ENCODE measurements at places on chromosomes 13 and 19. TPM values are rescaled to one million over a fixed set of nuclear protein-coding genes. Genes with fewer than 3 reads are reported as not detected.

- no peak for DNase-seq
These were observed 6.2 kb downstream of the CARD8 start for GRCh38 chr19:48249502-48250014.

GRCh38 chr19:52453324-52454094 is at the start of gene ZNF578:
ZNF578 (plus strand) TSS chr19:52453553; CDS start chr19:52501846, 48,293 bp downstream.
- DNase-seq = no peak

LCP1 gene
- total RNA-seq = 1.1 TPM

- DNase-seq = no peak
These were observed 54.2 kb downstream of the KDM4B start for GRCh38 chr19:5023128-5023571.

GRCh38 chr19:3721131-3721886 is 13.1 kb downstream of the TJP3 start:
- DNase-seq = peak; percentile 98

GRCh38 chr13:27293873-27294515 is 23.4 kb downstream of the RASL11A start:
- DNase-seq = no peak

- DNase-seq = no peak
These were observed 17.3 kb upstream of the AKT2 start for GRCh38 chr19:40302224-40303011.

DNA sequence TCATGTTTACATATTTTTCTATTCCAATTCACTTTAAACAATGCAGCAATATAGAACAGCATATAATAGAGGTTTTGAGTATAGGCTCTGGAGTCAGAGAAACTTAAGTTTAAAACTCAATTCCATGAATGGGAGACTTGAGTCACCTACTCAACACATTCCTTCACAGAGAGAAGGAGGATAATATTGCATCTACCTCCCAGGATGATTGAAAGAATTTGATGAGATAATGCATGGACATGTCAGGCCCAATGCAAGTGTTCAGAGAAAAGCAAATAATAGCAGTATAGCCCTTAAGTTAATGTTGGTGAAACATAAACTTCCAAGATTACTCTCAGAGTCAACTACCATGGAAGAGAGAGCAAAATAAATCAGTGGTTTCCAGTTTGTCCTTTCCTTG is 170.2 kb downstream of the DCLK1 start:
- DNase-seq = no peak

- no peak for DNase-seq
These were observed 4.3 kb upstream of the NAXD start for GRCh38 chr13:110610955-110611595.

DNA sequence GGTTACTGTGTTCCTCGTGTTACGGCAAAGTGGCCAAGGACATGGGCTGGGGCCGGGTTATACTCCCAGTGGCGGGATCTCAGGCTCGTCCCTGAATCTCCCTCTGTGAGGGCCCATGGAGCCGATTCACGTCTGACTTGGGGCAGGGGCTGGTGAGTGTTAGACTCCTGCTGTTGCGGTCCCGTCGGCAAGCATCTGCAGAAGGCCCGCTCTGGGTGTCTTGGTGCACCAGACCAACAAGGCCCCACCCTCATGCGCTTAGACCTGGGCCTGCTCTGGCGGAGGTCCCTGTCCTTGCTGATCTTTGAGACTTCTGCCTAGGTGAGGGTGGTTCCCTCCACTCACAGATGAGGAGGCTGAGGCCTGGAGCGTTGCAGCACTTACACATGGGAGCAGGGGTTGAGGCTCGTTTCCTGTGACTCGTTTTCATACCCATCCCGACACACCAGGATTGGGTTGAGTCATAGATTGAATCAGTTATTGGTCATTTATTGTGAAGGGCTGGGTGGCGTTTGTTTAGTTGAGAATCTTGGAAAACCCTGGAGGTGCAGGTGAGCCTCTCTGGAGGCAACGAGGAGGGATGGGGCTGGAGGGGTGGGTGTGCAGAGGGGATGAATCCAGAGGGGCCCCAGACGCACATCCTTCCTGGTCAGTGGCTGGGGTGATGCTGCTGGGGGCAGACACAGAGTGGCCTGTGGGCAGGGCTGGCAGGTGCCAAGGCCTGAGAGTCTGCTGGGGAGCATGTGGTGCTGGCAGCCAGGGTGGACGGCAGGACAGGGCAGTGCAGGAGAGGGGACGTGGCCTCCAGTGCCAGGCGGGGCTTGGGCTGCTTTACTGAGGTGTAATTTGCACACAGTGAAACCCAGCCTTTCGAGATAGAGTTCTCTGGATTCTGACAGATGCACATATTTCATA is 4.6 kb downstream of the EPN1 start:
- no peak for DNase-seq

DNA sequence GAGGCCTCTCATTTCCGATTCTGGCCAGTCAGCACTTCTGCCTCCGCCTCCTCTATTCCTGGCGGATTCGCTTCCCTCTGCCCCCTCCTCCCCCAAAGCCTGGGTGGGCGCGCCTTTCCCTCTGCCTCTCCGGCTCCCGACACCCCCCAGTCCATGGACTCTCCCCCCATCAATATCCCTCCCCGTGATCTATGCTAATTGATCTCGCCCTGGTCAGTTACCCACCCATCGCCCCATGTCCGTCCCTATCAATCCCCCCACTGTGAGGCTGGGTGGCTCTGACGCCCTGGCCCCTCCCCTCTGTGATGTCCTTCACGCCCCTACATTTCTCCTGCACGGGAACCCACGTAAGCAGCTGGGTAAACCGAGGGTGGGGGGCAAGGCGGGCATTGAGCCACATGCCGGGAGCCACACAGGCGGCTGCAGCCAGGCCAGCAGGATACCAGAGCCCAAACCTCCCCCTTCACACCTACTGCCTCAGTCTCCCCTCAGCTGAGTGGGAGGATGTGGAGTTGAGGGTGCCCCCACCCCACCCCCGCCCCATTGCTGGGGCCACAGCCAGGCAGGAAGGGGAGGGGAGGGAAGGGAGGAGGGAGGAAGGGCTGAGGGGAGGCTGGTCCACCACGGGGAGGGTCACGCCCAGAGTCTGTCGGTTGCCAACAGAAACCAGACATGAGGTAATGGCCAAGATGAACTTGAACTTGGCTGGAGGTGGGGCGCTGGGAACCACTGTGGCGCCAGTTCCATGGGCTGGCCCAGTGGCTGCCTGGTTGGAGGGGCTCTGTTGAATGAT is 21.0 kb downstream of the SMIM24 start:
- peak; percentile 78 for DNase-seq

ZNF235 gene
- total RNA-seq = 5.4 TPM

GRCh38 chr19:15532779-15533521 is 24.6 kb downstream of the CYP4F22 start:
- DNase-seq = no peak

MYBPC2 gene
- 4.9 TPM for total RNA-seq

DNA sequence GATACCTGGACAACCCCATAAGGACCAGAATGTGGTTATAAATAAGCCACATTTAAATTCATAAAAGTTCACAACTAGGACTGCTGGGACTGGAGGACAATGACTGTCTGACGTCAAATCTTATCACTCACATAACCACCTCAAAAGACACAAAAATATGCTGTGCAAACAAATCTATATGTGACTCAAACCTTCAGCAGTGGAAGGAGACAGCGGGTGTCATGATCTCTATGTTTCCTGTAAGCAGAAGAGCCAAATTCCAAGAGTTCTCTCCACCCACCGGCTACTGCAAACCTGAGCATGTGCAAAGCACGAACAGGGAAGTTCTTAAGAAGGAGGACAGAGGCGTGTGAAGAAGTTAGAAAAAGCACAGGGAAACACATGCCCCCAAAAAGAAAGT is 113.2 kb downstream of the MYCBP2 start:
- DNase-seq = no peak

GRCh38 chr13:36297366-36298338 is at the start of gene CCDC169:
CCDC169 (minus strand) TSS chr13:36297814; CDS start chr13:36297719, 95 bp downstream.
- peak; percentile 93 for DNase-seq

- peak; percentile 78 for DNase-seq
These were observed 8.3 kb upstream of the DGKH start for GRCh38 chr13:42039946-42040729.

GRCh38 chr13:44378277-44378676 is 4.7 kb downstream of the SERP2 start:
- DNase-seq = no peak

MAG gene
- not detected for total RNA-seq

GRCh38 chr19:287381-287871 is 3.8 kb downstream of the PLPP2 start:
- DNase-seq = no peak

- DNase-seq = no peak
These were observed 8.2 kb downstream of the PROZ start for GRCh38 chr13:113166681-113167080.

- peak; percentile 67 for DNase-seq
These were observed 5.5 kb upstream of the ADAMTS10 start for GRCh38 chr19:8615813-8616596.

DNA sequence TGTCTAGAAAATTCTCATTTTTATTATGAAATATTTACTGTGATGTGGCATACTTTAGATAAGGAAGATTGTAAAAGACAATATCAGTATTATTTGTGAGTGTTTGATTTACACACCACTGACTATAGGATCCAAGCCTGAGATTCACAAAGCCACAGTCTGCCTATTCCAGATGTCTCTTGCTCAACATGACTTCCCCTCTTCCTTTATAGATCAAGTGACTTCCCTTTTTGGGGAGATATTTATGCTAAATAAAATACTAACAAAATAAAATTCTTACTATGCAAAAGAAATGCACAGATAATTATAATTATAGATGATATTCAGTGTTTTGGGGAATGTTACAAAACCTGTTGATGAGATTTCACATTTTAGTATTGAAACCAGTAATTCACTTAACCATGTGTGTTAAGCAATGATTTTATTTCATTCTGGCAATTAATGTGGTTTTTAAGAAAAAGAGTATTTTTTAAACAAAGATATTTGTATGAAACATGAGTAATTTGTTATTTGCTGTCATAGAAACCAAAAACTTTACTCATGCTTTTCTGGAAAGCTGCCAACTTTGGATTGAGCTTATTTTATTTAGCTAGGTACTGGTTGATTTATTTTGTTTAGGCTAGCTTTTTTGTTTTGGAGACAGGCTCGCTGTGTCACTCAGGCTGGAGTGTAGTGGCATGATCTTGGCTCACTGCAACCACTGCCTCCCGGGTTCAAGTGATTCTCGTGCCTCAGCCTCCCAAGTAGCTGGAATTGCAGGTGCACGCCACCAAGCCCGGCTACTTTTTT is 13.7 kb upstream of the GPR183 start:
- no peak for DNase-seq

DNA sequence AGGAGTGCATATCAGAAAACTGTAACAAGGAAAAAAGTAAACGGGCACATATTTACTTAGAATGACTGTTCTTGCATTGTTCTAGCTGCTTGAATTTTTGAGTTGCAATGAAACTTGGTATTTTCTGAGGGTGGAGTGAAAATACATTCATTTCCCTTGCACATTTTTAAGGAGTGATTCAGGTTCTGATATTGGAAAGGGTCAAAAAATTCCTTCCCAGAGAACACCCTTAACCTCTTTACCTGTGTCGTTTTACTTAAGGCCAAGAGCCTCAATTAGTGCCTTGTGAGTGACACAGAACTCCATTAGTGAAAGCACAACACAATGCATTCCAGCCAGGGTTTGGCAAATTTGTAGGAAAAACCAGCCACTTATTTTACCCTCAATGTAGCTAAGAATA is 2.3 kb downstream of the ITGBL1 start:
- no peak for DNase-seq

GRCh38 chr13:49935171-49936074 is 717 bp downstream of the SPRYD7 start:
- DNase-seq = peak; percentile 66

FPR1 gene
- total RNA-seq = not detected

- DNase-seq = no peak
These were observed 2.4 kb downstream of the FOSB start for GRCh38 chr19:45469945-45470761.

- peak; percentile 22 for DNase-seq
These were observed 174.3 kb downstream of the TSHZ3 start for GRCh38 chr19:31174948-31175347.

DNA sequence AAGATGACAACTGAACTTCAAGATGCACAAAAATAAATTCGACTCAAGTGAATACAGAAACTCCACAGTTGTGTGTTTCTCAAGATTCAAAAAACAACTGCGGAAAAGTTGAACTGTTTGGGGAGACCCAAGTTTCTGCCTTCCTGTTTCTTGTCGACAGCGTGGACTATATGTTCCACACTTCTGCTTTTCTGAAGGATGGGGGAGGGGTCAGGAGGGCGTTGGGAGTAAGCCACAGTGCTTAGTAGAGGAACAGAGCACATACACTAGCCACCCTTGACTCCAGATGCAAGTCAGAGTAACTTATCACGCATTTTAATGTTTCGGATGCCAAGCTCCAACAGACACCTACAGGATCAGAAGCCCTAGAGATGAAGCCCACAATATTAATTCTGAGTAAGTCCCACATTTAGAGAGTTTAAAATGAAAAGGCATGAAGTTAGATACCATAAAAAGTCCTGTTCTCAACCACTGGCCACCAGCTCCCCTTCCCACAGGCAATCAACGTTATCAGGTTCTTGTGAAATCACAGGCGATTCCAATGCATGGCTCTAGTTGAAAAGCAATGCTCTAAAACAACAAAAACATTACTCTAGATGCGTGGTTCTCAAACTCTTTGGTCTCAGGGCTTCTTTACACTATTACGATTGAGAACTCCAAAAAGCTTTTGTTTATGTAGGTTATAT is 4.2 kb downstream of the TUBGCP3 start:
- no peak for DNase-seq

- peak; percentile 35 for DNase-seq
These were observed 22.0 kb downstream of the MUC16 start for GRCh38 chr19:8988204-8988603.

DNA sequence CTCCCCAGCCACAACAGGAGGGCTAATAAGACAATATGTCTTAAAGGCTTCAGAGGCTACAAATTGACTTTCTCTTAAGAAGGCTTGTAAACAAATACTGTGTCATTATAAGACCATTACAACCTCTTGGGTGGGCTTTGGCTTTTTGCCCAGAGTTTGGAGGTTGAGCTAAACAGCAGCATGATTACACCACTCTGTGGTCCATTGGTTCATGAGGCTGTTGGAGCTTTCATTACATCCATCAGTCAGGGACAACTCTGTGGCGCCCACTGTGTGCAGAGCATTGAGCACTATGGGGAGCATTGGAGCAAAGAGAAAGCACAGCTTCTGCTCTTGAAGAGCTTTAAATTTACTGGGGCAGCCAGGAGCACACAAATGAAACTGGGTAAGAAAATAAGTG is 75.9 kb downstream of the TNFSF11 start:
- no peak for DNase-seq

PTPRH gene
- total RNA-seq = 0.33 TPM

GRCh38 chr19:28519952-28520861 is 692.7 kb downstream of the UQCRFS1 start:
- DNase-seq = no peak

Data from H9 (cell line).